Fibroblast of the conjunctiva (primary cell): ENCODE measurements at places on chromosomes 2 and 18.

DNA sequence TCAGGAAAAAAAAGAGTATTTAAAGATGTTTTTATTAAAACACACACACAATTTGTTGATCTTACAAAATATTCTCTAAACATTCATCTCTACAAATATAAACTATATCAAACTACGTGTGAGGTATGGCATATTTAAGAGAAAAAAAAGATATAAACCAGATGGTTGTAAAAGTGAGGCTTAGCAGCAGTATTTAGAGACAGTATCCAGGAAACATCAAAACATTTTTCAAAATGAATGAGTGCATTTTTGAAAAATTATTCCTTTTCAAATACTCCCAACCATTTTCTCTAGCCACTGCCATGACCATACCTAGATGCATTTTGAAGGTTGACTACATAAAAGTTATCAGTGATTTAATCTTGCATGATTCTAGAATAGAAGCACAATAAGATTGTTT is 38.2 kb upstream of the RAB27B start:
- no peak for DNase-seq

DNA sequence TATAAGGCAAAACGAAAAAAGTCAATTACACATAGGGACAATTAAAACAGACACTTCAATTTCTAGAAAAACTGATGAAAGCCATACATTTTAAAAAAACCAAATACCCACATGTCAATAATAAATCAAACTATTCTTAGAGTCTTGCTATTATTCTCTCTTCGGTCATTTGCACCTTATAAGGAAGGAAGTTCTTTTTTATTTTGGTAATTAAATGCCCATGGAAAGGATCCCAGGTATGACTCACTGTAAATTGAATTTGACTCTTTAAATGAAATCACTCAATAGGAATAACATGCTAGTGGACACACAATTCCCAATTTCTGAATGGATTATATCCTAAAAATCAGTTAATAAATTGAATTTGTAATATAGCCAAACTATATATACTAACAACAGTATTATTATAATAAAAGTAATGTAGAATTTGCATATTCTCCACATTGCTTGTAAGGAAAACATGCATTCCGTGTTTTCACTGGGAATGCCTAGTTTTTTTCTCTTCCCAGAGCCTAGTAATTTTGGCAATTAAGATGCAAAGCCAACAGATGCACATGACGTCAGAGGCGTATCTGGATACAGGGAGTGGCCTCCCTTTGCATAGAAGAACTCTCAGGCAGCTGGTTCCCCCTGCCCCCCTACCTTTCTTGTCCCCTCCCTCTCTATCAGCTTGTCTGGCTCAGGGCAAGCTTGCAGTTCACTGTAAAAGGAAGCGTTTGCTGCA is 153.5 kb upstream of the PGAP1 start:
- no peak for DNase-seq

GRCh38 chr18:32683044-32683443 is 89.8 kb downstream of the KLHL14 start:
- DNase-seq: no peak

DNA sequence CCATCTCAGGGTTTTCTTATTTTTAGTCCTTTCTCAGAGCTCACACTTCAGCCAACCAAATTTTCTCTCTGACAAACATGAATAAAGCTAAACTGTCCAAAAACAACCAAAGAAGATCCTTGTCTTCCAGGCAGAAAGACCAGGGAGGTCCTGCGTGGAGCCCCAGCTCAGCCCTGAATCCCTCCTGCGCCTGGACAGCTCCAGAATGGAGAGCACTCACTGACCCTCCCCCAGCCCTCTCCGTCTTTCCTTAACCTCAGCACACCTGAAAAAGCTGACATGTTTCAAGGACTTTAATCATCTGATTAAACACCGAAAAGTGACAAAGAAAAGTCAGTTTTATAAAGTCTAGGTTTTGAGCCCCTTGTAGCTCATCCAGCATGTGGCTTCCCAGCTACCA is 22.9 kb upstream of the GNAL start:
- no peak for DNase-seq

DNA sequence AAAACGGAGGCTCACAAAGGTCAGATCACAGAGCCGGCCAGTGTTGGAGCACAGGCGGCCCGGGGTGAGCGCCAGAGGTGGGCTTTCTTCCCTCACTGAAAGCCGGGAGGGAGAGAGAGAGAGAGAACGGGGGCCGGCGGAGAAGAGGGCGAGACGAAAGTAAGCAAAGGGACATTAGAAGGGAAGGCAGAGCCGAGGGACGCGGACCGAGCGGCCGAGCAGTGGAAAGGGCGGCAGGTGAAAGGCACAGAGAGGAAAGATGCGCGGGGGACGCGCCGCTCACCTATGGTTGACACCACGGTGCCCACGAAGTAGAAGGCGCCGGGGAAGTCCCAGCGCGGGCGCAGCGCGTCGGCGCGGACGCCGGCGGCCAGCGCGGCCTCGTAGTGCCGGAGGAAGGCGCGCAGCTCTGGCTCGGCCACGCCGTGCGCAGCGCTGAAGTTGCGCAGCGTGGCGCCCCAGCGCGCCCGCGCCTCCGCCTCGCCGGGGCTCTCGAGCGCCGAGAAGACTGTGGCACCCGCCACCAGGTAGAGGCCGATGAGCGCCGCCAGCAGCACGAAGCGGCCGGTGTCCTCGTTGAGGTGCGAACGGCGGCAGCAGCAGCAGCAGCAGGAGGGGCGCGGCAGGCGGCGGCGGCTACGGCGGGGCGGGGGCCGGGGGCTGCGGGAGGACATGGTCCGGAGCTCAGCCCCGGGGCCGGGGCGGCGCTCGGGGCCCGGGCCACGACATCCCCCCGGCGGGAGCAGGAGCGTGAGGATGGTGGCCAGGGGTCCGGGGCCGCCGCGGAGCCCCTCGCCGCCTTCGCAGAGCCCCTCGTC is 166.9 kb downstream of the MSH2 start:
- DNase-seq: no peak

GRCh38 chr2:146004462-146004861 is 1484.5 kb upstream of the ZEB2 start:
- DNase-seq: no peak

GRCh38 chr2:239692362-239692851 is 291.6 kb upstream of the HDAC4 start:
- no peak for DNase-seq

GRCh38 chr2:151916632-151917031 is 88.4 kb upstream of the ARL5A start:
- no peak for DNase-seq

DNA sequence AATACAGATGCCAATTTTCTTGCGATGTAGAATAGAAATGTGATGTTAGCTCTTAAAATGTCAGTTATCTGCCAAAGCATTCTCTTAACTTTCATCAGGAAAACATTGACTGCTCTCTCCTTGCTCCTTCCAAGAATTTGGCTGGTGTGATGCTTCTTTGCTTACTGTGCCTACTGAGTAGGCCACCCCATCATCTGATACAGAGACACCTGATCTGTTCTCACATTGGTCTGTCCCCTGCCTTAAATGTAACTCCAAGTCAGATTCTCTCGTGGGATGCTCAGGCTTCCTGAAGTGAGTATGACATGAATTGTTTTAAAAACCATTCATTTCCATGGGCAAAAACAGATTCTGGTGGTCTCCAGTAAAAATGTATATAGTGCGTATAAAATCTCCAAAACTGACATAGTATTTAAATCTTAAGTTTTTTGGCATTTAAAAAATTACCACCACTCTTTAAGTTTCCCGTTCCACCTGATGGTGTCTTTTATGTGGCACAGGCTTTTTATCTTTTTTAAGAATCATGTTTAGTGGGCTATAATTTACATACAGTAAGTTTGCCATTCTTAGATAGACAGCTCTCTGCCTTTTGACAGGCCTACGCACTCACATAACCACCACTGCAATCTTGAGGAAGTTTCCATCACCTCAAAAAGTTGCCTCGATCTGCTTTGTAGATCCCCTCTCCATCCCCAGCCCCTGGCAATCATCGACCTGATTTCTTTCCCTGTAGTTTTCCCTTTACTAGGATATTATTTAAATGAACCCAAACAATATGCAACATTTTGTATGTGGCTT is 36.6 kb downstream of the UBE2F start:
- no peak for DNase-seq

DNA sequence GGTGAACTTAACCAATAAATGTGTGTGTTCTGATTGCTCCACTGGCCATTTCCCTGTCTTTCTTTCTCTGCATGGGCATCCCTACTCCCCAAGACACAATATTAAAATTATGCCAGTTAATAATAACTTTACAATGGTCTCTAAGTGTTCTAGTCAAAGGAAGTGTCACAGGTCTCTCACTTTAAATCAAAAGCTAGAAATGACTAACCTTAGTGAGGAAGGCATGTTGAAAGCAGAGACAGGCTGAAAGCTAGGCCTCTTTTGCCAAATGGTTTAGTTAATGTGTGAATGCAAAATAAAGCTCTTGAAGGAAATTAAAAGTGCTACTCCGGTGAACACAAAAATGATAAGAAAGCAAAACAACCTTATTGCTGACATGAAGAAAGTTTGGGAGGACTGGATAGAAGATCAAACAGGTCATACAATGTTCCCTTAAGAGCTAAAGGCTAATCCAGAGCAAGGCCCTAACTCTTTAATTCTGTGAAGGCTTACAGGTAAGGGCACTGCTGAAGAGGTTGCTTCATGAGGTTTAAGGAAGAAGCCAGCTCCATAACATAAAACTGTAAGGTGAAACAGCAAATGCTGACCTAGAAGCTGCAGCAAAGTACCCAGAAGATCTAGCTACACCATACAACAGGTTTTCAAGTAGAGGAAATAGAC is 44.0 kb upstream of the ARHGAP15 start:
- no peak for DNase-seq

GRCh38 chr2:126543081-126543480 is 112.9 kb upstream of the GYPC start:
- DNase-seq: no peak

- no peak for DNase-seq
These were observed 15.7 kb downstream of the LRRFIP1 start for GRCh38 chr2:237643066-237643465.

DNA sequence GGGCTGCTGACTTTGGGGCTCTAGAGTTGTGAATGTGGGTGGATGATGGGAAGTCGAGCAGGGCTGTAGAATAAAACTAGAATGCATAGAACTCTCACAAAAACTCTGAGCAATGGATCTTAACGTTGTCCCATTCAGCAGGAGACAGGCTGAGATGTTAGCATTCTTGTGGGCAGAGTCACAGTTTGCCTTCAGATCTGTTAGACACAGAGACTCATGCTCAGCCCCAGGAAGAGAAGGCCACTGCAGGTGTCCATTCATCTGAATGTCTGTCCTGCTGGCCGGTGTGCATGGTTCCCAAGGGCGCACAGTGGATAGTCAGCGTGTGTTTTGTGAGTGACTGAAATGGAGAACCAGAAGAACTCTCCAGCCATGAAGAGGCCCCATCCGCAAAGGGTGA is 111.3 kb downstream of the TSN start:
- DNase-seq: no peak

DNA sequence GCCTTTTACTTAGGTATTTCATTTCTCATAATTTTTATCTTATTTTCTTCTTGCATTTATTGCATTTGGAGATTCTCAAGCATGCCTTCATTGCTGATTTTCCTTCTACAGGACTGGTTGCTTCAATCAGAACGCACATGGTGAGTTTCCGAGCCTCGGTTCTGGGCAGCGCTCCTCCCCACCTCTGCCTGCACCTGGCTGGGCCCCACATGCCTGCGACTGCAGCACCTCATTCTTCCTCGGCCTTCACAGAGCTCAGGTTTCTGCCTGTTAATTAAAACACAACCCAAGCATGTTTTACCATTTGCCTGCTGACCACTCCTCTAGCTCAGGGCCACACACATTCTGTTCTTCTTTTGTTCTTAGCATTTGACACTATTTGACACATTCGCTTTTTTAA is 398.8 kb downstream of the GALR1 start:
- no peak for DNase-seq

GRCh38 chr18:61414086-61414485 is 80.9 kb downstream of the CDH20 start:
- DNase-seq: no peak

- DNase-seq: no peak
These were observed 16.7 kb downstream of the MAP3K2 start for GRCh38 chr2:127371037-127371436.

- no peak for DNase-seq
These were observed 455.9 kb upstream of the HS6ST1 start for GRCh38 chr2:128774320-128775216.

DNA sequence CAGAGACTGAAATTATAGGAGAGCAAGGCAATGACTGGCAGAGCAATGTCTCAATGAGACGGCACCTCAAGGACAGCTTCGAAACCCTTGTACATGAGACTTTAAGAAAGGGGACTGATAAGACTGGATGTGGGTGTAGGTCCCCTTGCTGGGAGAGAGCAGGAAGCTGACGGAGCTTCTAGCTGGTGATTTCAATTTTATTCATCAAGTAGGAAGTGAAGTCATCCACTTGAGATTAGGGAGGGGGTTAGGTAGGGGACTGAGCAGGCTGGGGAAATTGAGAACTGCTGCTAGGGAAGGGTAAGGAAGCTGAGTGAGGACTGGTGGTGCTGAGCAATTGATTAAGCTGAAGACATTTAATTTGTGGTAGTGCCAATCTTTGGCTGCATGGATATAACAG is 99.5 kb upstream of the ITGB6 start:
- DNase-seq: no peak

- no peak for DNase-seq
These were observed 201.5 kb downstream of the SP3 start for GRCh38 chr2:173763641-173764040.

DNA sequence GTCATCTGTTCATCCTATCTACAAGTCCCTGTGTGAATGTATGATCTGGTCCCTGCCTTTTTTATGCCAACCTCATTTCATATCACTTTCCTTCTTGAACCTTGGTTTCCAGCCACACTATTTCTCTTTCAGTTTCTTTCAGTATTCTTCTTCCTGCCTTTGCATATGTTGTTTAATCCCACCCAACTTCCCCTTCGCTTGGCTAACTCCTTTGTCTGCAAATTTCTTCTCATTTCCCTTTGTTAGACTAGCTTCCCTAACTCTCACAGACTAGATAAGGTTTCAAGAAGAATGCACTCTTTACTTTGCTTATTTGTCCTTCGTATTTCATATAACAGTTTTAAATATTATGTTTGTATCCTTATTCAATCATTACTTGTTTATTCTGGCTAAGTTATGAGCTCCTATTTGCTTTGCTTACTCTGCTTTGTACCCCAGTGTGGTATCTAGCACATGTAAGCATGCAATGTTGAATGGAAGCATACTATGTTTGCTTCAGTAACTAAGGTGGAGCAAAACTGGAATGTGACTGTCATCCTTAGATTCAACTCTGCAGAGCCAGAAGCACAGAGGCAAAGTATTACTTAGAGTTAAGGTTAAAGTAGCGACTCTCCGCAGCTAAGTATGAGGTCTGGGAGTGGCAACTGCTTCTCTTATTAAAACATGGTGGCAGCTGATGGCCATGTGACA is 681.3 kb downstream of the CPS1 start:
- DNase-seq: no peak

DNA sequence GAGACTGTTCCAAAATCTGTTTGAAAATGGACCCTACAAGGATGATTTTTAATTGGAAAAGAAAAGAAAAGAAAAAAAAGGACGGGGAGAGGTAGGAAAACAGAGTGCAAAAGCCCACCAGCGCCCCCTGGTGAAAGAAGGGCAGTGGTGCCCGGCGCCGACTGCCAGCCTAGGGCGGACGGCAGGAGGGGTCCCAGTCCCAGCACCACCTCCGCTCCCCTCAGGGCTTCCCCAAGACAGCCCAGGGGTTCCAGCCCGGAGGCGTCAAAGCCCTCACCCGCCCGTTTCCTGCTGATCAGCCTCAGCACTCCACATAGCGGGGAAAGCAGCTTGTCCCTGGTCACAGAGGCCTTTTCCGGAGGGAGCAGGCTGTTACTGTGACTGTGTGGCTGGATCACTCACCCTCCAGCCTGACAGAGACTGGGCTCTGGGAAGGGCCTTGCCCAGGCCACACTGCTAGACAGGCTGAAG is 213.9 kb downstream of the TFCP2L1 start:
- DNase-seq: no peak

- DNase-seq: no peak
These were observed 80.7 kb downstream of the PSMG2 start for GRCh38 chr18:12783524-12783923.
